Left lung (tissue), 14 donors: ENCODE measurements at places on chromosomes 16 and 17.

GRCh38 chr16:24936151-24936550 lies 79.0 kb downstream of the ARHGAP17 start:
- DNase-seq, result no peak

DNA sequence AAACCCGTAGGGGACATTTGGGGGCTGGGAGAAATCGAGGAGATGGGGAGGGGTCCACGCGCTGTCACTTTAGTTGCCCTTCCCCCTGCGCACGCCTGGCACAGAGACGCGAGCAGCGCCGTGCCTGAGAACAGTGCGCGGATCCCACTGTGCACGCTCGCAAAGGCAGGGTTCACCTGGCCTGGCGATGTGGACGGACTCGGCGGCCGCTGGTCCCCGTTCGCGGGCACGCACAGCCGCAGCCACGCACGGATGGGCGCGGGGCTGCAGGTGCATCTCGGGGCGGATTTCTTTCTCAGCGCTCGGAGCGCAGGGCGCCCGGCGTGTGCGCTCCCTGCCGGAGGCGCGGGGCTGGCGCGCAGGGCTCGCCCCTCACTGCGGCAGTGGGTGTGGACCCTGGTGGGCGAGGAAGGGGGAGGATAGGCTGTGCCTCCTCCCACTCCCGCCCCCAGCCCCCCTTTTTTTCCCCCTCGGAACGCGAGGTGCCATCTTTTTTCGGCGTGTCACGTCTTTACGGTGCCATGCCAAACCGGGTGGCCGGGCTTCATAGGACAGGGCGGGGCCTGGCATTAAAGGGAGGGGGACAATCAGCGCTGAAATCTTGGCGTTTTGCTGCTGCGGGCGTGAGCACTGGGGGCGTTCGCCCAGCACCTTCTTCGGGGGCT lies 1.1 kb downstream of the MAPT start:
- DNase-seq, result no peak

DNA sequence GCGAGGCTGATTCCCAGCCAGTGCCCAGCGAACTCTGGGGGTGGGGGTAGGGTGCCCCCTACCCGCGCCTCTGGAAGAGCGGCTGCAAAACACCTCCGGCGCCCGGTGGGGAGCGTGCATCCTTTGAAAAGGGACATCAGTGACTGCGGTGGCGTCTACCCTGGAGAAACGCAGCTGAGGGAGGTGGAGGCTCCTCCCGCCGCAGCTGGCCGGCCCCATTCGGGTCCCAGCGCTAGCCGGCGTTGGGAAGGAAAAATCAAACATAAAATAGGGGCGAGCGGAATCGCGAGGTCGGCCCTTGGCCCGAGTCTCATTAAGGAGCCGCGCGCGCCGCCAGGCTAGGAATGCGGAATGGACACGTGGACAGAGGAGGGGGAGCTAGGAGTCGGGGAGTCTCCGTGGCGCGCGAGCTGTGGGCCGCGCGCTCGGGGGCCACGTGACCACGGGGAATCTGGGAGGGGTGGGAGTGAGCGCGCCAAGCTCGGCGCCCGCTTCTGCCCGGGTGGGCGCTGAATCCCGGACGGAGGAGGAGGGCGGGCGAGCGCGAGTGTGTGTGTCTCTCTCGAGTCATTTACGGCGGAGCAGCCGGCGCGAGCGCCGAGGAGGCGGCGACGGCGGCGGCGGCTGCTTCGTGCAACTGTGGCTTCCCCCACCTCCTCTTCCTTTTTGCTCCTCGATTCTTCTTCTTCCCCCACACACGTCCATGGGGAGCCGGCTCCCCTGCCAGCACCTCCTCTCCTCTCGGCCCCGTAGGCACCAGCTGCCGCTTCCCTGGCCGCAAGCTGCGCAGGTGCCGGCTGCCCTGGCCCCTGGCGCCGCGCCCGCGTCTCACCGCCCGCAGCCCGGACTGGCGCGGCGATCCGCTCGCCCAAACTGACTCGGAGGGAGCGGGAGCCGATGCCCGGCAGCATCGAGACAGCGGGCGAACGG lies at the start of gene TMEM132E:
Gene TMEM132E (plus strand): TSS at position 566 of the 930 bp plus-strand sequence. CDS start 1,495 bp downstream, outside the sequence.
- DNase-seq, result no peak

DNA sequence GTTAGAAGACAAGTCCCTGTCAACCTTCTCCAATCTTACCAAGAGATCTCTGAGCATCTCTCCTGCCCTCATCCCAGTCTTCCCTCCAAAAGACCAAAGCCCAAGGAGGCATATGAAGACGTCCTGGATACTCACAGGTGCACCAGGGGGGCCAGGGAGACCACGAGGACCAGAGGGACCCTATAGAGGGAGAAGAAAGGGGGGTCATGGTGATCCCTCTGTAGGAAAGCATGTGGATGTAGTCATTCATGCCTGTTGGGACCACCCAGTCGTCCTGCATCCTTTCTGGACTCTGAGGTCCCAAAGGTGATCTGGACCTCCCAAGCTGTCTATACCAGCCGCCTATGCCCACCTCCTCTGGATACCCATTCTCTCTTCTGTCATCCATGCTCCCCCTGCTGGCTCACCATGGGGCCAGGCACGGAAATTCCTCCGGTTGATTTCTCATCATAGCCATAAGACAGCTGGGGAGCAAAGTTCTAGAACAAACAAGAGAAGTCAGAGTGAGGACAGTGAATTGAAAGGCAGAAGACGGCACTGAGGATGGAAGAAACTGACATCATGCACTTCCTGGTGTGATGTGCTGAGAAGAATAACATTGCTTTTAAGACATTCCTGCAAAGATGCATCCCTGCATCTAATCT lies 3.3 kb downstream of the COL1A1 start:
- no peak for DNase-seq

GRCh38 chr16:15043344-15043743 lies 12.5 kb downstream of the NTAN1 start:
- DNase-seq, result no peak

DNA sequence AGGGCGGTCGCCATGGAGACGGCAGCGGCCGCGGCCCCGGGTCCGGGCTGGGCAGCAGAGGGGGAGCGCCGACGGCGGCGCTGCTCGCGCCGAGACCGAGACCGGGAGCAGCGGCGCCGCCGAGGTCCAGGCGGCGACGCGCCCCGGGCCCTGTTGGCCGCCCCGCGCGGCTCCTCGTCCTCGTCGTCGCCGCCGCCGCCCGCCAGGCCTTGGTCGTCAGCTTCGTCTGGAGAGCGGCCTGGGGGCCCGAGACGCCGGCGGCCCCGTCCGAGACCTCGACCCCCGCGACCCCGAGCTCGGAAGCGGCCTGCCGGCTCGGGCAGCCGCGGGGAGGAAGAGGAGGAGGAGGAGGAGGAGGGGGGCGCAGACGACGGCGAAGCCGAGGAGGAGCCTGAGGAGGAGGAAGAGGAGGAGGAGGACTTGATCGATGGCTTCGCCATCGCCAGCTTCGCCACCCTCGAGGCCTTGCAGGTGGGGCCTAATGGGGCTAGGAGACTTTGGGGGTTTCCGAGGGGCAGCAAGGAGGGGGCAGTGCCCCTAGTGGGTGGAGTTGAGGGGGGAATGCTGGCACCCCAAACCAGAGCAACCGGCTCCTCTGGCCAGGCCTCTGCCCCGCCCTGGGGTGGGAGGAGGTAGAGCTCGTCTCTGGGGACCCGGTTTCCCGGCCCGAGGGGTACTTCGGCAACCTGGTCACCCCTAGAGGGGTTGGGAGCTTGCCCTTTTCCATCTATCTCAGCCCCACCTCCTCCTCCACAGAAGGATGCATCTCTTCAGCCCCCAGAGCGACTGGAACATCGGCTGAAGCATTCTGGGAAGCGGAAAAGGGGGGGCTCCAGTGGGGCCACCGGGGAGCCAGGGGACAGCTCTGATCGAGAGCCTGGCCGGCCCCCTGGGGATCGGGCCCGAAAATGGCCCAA lies 1.5 kb downstream of the FBRS start:
- peak; percentile 39 for DNase-seq

DNA sequence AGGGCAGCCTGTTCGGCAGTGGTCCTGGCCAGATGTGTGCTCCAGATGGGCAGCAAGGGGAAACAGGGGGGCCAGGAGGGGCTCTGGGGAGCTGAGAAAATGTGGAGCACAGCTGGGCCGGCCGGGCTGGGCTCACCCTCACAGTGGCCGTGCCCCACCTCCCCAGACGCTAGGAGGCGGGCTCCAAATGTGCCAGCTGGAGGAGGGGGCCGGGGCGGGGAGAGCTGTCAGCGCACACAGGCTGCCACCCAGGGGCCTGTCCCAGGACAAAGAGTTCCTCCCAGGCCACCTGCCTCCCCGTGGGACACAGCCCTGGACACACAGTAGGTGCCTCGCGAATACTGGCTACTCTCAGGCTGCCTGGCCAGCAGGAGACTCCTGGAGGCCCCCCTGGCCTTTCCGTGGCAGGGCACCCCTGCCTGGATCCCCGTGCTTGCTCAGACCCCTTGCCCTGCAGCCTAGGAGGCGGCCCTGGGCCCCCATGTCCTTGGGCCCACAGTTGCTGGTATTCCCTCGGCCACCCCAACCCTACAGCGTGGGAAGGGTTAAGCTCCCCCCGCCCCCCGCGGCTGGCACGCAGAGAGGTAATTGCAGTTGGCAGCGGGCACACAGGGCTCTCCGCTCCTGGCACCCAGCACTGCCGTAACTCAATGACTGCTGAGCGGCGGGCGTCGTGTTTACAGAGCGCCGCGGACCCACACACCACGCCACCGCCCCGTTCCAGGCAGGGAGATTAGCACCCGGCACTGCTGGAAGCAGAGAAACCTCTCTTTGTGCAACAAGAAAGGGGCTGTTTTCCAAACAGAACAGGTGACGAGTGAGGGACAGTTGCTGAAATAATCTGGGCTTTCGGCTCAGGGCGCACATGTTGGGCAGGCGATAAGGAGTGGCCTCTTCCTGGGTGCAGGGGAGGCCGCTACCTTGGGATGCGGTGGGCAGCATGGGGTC lies 32.2 kb downstream of the BAHCC1 start:
- no peak for DNase-seq

GRCh38 chr17:78023042-78023441 lies 64.5 kb downstream of the TNRC6C start:
- DNase-seq, result no peak

GRCh38 chr16:23895052-23895451 lies 59.3 kb downstream of the PRKCB start:
- no peak for DNase-seq

- no peak for DNase-seq
Measured at GRCh38 chr16:23114131-23114904, 34.9 kb downstream of the USP31 start.

GRCh38 chr17:81902023-81902652 lies at the start of gene NPB:
Gene NPB, plus strand, starts transcription at chr17:81902238. Its CDS starts 40 bp downstream, at chr17:81902278.
- peak; percentile 80 for DNase-seq

GRCh38 chr16:74700438-74701225 lies at the start of gene MLKL:
Gene MLKL, minus strand, starts transcription at chr16:74700862. Its CDS starts 5,105 bp downstream, at chr16:74695757.
- peak; percentile 77 for DNase-seq

GRCh38 chr17:67998466-67998865 lies 2.2 kb upstream of the C17orf58 start:
- DNase-seq, result no peak

GRCh38 chr17:9150446-9151090 lies 129.3 kb downstream of the NTN1 start:
- peak; percentile 58 for DNase-seq

- DNase-seq, result no peak
Measured at GRCh38 chr16:17056666-17057065, 414.1 kb downstream of the XYLT1 start.

DNA sequence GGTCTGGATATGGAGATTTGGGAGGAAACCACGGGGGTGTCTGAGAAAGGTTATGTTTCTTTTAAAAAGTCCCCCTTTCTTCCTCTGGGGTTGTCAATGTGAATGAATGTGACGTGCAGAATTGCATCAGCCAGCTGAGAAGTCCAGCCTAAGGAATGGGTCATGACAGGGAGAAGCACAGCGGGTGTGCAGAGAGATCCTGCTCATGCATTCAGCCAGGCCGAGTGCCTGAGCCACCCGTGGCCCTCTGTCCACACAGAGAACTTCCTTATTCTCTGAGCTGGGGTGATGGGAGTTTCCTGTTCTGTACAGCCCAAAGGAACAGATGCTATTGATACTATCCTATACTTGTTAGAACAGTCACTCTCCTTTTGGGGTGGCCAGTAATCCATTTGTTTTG lies 117.9 kb downstream of the CPPED1 start:
- DNase-seq, result no peak

DNA sequence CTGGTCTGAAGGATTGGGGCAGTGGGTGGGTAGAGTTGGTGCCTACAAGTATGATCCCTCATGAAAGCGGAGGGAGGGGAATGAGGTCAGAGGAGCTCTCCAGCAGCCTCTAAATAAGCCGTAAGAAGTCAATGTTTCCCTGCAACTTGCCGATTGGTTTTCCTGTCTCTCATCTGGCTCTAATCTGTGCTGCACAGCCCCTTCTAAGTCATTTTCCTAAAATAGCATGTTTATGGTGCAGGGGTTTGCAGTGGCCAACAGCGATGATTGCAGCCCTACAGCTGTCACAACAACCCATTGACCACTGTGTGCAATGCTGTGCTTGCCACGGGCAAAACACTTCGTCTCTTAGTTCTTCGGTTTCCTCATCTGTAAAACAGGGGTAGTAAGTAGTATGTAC lies 189.2 kb downstream of the PRKCB start:
- no peak for DNase-seq

DNA sequence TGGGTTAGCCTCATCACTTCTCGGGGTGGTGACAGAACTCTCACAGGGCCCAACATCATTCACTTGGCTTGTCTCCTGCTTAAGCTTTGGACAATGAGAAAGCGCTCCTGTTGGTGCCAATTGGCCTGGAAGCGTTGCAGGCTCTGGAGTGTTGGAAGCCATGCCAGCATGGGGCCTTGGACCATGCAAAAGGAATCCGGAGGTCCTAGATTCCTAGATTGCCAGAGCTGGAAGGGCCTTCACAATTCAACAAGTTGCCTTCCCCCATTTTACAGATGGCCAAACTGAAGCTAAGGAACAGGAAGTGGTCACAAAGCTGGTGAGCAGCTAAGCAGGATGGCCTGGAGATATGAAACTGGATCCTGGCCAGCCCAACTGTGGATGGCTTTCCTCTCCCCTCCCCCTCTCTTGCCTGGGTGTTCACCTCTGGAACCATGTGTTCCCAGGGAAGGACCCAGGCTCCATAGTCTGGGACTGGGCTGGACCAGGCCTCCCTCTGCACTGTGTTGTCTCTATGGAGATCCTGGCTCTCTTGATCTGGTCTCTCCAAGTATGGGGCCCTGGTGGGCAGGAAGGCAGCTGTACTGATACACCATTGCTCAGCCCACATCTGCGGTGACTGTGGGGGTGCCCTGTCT lies 6.0 kb upstream of the IGFBP4 start:
- no peak for DNase-seq
